GM12878 (cell line): ENCODE measurements at places on chromosomes 3 and 15. TPM values are rescaled to one million over a fixed set of nuclear protein-coding genes. Genes with fewer than 3 reads are reported as not detected.

GRCh38 chr15:40242601-40243000 is 3.7 kb downstream of the PAK6 start:
- H3K4me3 ChIP-seq = no peak overlapping the region
- DNase-seq = no peak
- no peaks in the 10 kb centered on the region for H3K36me3 ChIP-seq
- no peak overlapping the region for H3K27ac ChIP-seq
- 0 out of 2 replicates have a peak, but pooled peaks cover 4% of the 10 kb centered on the region for H3K4me1 ChIP-seq
- H3K27me3 ChIP-seq = no peaks in the 10 kb centered on the region

DNA sequence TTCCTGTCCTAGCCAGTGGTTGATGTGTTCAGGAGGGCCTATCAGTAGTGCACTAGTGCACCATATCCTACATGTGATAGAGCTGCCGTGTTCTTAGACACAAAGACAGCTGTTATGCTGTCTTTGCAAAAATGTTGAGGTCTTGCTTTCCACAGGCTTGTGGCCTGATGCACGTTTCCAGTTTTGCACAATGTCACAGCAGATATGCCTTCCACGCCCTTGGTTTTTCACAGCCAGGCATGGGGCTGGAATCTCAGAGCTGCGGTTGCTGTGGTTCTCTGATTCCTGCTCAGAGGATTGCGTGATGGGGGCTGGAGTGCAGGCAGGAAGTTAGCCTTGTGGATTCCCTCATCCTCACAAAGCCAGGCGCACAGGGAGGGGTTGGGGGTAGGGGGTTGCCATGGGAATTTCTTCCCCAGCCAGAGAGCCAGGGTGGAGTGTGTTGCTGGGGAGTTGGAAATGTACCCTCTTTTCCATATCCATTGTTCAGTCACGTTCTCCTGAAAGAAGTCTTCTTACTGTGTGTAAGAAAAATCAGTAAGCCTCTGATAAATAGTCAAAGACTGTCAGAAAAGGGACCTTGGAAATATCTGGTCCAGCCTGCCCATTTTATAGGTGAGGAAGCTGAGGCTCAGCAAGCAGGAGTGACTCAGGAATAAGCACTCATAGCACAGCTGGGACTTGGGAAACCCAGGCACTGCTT is 79.4 kb downstream of the SMAD3 start:
- DNase-seq = no peak
- H3K27ac ChIP-seq = no peak overlapping the region
- peaks cover 24% of the 10 kb centered on the region for H3K4me1 ChIP-seq
- H3K4me3 ChIP-seq = no peak overlapping the region

DNA sequence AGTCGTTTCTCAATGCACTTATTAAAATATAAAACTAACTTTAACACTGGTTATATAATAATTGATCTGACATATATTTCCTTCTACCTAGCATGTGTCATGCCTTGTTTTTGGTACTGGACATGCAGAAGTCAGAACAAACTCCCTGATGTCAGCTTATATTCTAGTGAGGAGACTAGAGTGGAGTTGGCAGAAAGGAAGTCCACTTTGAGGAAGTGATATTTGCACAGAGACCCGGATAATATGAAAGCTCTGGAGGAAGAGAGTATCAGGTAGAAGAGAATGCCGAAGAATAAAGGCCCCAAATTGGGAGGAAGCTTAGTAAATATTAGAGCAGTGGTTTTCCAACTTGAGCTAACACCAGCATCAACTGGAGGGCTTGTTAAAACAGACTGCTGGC is 24.6 kb upstream of the ZNF280D start:
- H3K36me3 ChIP-seq = no peaks in the 10 kb centered on the region
- no peak for DNase-seq
- no peak overlapping the region for H3K27ac ChIP-seq
- H3K4me1 ChIP-seq = no peaks in the 10 kb centered on the region
- H3K4me3 ChIP-seq = no peak overlapping the region

DNA sequence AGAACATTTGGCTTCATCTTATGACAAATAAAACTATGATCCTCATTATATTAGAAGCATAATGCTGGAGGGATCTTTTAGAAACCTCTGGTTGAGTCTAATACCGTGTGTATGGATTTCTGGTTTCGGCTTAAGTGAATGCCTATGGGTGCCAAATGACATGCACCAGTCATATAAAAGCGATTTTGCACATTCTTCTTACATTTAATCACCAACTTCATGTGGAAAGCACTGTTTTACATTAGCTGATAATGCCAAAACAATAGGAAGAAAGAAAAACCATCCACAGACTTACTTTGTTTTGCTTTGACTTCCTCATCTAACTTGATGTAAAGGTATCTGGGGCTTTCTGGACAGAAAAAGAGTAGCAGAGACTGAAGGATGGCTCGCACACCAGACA is 20.9 kb downstream of the SLC2A2 start:
- no peak for DNase-seq
- H3K27me3 ChIP-seq = no peaks in the 10 kb centered on the region
- H3K4me3 ChIP-seq = no peak overlapping the region
- H3K4me1 ChIP-seq = no peaks in the 10 kb centered on the region

GRCh38 chr3:123263941-123264340 is 62.2 kb downstream of the SEC22A start:
- H3K4me3 ChIP-seq = no peak overlapping the region
- no peaks in the 10 kb centered on the region for H3K4me1 ChIP-seq
- no peaks in the 10 kb centered on the region for H3K27me3 ChIP-seq
- H3K27ac ChIP-seq = no peak overlapping the region
- no peak for DNase-seq

GRCh38 chr3:99087277-99087676 is 185.8 kb upstream of the DCBLD2 start:
- no peaks in the 10 kb centered on the region for H3K4me1 ChIP-seq
- H3K4me3 ChIP-seq = no peak overlapping the region
- DNase-seq = no peak
- no peaks in the 10 kb centered on the region for H3K36me3 ChIP-seq
- no peaks in the 10 kb centered on the region for H3K27me3 ChIP-seq
- no peak overlapping the region for H3K27ac ChIP-seq

DNA sequence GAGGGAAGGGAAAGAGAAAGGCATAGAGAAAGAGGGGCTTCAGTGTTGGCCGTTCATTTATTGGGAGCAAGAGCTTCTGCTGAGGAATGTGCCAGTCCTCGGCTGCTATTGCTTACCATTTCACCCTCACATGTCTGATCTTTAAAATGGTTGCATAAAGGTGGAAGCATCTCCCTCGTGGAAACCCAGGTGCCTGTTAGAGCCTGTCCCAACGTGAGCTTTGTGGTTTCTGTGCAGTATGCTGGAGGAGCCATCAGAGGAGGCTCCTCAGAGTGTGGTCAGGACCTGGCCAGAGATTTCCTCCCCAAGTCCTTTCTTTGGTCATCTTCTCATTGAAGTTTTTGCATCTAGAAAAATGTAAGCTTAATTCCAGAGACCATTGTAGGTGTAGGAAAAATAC is 34.4 kb downstream of the PSMD6 start:
- no peak overlapping the region for H3K27ac ChIP-seq
- no peak overlapping the region for H3K4me3 ChIP-seq
- no peak for DNase-seq
- no peaks in the 10 kb centered on the region for H3K27me3 ChIP-seq

GRCh38 chr3:103684904-103685303 is 1250.1 kb downstream of the ZPLD1 start:
- no peaks in the 10 kb centered on the region for H3K4me1 ChIP-seq
- H3K36me3 ChIP-seq = no peaks in the 10 kb centered on the region
- H3K4me3 ChIP-seq = no peak overlapping the region

GRCh38 chr3:10495003-10495402 is 10.4 kb downstream of the ATP2B2 start:
- no peak for DNase-seq
- H3K27me3 ChIP-seq = no peaks in the 10 kb centered on the region

GRCh38 chr3:152496716-152497115 is 228.0 kb downstream of the MBNL1 start:
- no peak for DNase-seq
- H3K4me1 ChIP-seq = peaks cover under 1% of the 10 kb centered on the region; the same call in 1 of the 2 replicates
- H3K27me3 ChIP-seq = no peaks in the 10 kb centered on the region
- H3K27ac ChIP-seq = peak overlapping the region; percentile 50; the same call in 1 of the 2 replicates
- no peaks in the 10 kb centered on the region for H3K36me3 ChIP-seq

- DNase-seq = no peak
- H3K4me3 ChIP-seq = no peak overlapping the region
- no peaks in the 10 kb centered on the region for H3K27me3 ChIP-seq
- H3K4me1 ChIP-seq = no peaks in the 10 kb centered on the region
Observed at GRCh38 chr3:185062191-185062590, 90.7 kb downstream of the C3orf70 start.

DNA sequence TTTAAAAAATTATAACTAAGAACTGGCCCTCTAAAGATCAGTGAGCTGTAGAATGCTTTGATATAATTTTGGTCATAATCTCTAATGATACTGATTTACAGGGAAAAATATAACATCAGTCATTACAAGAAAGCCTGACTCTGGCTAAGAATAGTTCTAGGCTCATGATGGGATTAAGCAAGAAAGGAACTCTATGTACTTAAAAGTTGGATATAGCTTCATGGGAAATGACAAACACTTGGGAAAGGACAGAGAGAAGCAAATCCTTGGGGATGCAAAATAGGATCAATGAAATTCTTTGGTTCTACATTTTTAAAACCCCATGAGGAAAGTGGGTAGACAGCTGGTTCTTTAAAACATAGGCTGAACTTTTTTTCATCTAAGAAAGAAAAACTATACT is 472.7 kb upstream of the NR2F2 start:
- H3K4me3 ChIP-seq = no peak overlapping the region
- H3K4me1 ChIP-seq = no peaks in the 10 kb centered on the region
- H3K27me3 ChIP-seq = no peaks in the 10 kb centered on the region
- no peak overlapping the region for H3K27ac ChIP-seq

GRCh38 chr3:190586631-190587011 is 72.7 kb downstream of the IL1RAP start:
- no peak overlapping the region for H3K4me3 ChIP-seq
- H3K27me3 ChIP-seq = no peaks in the 10 kb centered on the region
- no peaks in the 10 kb centered on the region for H3K36me3 ChIP-seq

GRCh38 chr15:96894659-96895058 is 564.2 kb downstream of the NR2F2 start:
- H3K27me3 ChIP-seq = no peaks in the 10 kb centered on the region
- no peaks in the 10 kb centered on the region for H3K4me1 ChIP-seq
- H3K4me3 ChIP-seq = no peak overlapping the region
- H3K27ac ChIP-seq = no peak overlapping the region
- DNase-seq = no peak

DNA sequence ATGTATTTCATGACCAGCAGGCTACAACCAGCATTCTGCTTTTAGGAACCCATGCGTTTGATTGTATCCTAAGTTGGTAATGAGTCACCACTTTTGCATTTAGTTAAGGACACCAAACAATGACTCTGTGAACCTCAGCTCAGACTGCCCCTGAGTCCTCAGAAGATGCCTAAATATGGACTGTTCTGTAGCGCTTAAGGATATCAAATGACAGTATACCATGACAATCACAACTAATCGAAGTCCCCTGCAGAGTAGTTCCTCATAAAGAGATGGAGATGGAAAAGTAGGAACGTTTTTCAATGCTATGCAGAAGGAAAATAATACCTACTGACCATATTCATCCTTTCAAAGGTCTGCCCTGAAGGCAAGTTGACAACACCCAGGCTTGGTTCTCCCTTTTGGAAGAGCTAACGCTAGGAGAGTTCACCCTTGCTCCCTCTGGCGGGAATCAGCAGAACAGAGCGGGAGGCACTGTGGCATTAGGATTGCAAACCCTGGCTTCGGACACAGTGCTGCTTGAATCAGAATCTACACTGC is 508.6 kb downstream of the FHIT start:
- no peaks in the 10 kb centered on the region for H3K36me3 ChIP-seq
- no peaks in the 10 kb centered on the region for H3K27me3 ChIP-seq
- DNase-seq = no peak
- H3K4me3 ChIP-seq = no peak overlapping the region
- H3K4me1 ChIP-seq = no peaks in the 10 kb centered on the region

- H3K4me3 ChIP-seq = no peak overlapping the region
- H3K4me1 ChIP-seq = peaks cover 6% of the 10 kb centered on the region; the same call in 1 of the 2 replicates
- DNase-seq = no peak
- no peak overlapping the region for H3K27ac ChIP-seq
Observed at GRCh38 chr3:123116116-123116515, 49.3 kb downstream of the PDIA5 start.

GRCh38 chr3:52181543-52181942 is 16.4 kb upstream of the ALAS1 start:
- no peak overlapping the region for H3K27ac ChIP-seq
- H3K27me3 ChIP-seq = no peaks in the 10 kb centered on the region
- no peaks in the 10 kb centered on the region for H3K36me3 ChIP-seq
- DNase-seq = no peak
- no peaks in the 10 kb centered on the region for H3K4me1 ChIP-seq

DNA sequence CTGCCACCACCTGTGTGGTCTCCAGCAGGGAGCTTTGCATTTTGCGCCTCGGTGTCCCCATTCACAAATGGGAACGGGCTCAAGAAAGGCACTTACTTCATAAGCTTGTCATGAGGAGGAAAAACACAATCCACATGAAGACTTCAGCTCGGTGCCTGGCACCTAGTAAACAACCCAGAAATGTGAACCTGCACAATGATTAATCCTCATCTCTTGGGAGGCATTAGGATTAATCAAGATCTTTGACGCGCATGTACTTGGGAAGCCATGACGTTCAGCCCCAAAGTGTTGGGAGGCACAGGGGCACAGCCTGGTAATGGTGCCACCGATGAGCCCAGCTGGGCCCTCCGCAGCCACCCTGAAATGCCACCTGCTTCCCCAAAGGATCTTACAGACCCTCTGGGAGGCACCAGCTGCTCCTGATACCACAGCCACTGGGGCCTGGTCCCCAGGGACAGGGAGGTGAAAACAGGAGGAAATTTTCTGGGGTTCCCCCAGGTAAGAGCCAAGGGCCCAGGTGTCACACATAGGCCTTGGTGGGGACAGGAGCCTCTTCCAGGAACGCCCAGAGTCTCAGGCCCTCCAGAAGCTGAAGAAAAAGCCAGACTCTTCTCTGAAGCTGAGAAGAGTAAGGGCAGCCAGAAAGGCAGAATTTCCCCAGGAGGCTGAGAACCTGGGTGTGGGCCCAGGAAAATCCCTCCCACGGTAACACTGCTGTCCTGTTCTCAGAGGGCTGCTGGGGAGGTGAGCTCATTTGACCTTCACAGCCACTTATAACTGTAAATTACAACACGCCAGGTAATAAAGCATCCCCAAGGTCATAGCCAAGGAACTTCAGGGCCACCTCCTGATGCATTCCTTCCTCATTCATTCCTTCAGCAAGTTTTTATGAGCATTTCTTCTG is 507.5 kb downstream of the SHQ1 start:
- H3K4me3 ChIP-seq = no peak overlapping the region
- H3K4me1 ChIP-seq = peaks cover 7% of the 10 kb centered on the region
- H3K36me3 ChIP-seq = no peaks in the 10 kb centered on the region
- H3K27me3 ChIP-seq = no peaks in the 10 kb centered on the region; the same call in 1 of the 2 replicates

TRIP4 gene
- polyA plus RNA-seq = 24.5 and 25.9 TPM in 2 replicates

OPA1 gene
- polyA plus RNA-seq = 57.0 and 62.3 TPM in 2 replicates

NR2E3 gene
- polyA plus RNA-seq = not detected in 2 replicates

INAFM2 gene
- 0.73 and 0.75 TPM in 2 replicates for polyA plus RNA-seq

COL6A5 gene
- polyA plus RNA-seq = not detected in 2 replicates

BMF gene
- polyA plus RNA-seq = 3.0 and 4.2 TPM in 2 replicates

FBXL22 gene
- 1.6 and 2.4 TPM in 2 replicates for polyA plus RNA-seq

CCDC54 gene
- not detected in 2 replicates for polyA plus RNA-seq
